GOT3 (cell line): ENCODE measurements at places on chromosomes 12 and 14.

GRCh38 chr12:74293689-74294131, 243.9 kb upstream of the ATXN7L3B start:
- DNase-seq, result no peak

- no peak for DNase-seq
Observed at GRCh38 chr14:20306079-20306423, 300 bp upstream of the TTC5 start.

DNA sequence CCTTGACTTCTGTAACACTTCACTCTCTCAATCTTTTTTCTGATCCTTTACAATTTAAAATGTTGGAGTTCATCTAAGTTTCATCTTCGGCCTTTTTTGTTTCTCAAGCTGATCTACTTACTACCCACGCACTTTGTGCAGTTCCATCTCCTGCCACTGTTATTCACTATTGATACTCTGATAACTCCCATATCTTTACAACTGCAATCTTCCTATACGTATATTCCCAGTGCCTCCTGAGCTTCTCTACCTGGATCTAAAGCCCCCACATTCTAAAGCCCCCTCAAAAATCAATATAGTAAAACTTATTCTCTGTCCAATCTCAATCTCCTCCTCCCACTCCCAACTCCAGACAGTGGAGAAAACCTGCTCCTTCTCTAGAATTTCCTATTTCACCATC, 5.9 kb downstream of the ATG2B start:
- DNase-seq, result no peak

- no peak for DNase-seq
Observed at GRCh38 chr12:93139028-93139665, 210.1 kb upstream of the EEA1 start.

DNA sequence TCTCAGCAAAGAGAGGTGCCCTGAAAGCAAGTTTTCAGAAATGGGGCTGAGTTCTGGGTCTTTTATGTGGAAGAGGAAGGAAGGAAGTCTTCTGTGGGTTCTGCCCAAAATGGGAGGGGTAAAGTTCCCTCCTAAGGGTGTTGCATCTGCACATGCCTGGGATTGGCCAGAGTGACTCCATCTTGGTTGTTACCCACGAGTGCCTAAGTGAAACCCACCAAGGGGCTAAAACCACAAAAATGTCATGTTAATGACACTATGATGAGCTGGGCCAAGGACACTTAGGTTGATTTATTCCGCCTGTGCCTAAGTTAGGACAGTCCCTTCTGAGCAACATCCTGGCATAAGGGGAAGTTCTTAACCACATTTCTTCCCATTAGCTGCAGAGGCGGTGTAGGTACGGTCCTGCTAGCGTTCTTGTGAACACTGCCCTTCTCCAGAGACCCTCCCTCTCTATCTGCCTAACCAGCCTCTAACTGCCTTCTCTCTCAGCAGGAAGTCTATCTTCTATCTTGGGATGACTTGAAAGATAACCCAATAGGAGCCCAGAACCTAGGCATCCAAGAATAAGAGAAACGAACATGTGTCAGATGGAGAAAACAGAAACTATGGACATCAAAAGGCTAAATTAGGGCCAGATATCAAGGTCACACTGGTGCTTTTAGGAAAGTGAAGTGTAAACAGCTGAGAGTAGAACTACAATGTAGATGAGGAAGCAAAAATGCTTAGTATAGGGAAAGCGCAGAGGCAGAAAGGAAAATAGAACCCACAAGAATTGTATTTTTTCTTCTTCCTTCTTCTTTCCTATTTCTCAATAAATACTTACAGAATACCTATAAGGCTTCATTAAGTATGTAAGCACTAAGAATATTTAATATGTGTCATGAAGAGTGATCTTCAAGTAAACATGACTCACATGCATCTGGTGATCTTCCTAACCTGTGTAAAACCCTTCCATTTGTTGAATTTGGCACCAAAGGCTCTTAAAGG, 104.2 kb upstream of the AMN1 start:
- DNase-seq, result no peak

GRCh38 chr12:94535510-94535921, 75.8 kb upstream of the CEP83 start:
- no peak for DNase-seq

DNA sequence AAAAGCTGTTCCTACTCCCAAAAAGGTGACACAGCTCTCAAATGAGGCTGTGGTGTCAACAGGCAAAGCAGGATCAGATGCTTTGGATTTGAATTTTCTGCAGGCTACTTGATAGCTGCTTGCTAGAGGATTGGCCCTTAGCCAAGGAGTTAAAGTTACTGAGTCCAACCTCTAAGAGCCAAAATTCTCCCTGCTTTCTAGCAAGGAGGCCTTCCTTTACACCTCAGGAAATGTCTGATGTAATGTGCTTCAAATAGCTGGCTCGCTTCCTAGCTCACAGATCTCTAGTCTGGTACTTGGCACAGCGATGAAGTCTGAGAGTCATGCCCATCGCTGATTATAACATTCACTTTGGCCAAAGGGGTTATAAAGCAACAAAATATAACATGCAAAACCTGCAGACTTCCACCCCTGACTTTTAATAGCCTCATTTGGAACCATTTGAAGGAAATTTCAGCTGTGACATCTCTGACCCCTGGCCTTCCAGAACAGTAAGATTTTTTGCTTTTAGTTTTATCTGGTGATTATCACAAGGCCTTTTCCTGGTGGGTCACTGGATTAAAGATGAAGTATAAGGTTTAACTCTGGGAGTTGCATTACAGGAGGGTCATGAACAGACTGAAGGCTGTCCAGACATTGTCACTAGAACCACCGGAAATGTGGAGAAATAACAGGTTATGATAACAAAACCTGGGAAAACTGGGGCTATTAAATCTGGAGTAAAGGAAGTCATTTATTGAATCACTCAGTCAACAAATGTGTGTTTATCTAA, 189.7 kb downstream of the EPS8 start:
- DNase-seq, result no peak

DNA sequence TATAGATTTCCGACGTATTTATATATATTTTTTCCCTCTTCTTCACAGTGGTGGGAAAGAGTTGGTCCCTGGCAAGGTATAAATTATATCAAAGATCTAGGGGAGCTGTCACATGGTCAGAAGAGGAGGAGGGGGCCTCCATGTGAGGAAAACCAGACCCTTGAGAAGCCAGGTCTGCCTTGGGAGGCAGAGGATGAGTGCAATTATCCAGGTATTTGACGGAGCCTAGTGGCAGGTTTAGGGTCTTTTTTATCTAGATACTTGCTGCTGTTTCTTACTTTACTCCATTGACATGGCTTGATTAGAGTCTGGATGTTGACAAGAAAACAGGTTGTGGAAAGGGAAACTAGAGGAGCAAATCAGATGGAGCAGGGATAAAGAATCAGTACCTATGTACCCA, 5.5 kb downstream of the COPZ1 start:
- no peak for DNase-seq

GRCh38 chr12:89665556-89665955, 43.1 kb downstream of the ATP2B1 start:
- DNase-seq, result no peak

DNA sequence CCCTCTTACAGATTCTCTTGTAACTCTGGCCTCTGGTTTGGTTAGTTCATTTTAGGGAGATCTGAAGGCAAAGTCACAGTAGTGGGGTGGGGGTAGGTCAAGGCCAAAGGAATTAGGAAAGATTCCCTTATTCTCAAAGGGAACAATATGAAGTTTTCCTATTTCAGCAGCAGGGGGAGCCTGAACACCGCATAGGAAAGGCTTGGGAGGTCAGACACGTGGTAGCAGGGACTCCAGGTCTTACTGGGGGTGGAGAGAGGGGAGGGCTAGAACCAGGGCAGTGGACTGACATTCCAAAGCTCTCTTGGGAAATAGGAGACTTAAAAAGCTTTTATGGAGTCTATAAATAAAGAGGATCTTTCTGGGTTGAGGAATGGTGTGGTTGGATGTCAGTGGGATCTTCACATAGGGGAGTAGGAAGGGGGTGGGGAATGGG, 1.3 kb downstream of the ZC3H10 start:
- no peak for DNase-seq

GRCh38 chr12:20150835-20151422, 217.4 kb upstream of the PDE3A start:
- no peak for DNase-seq

DNA sequence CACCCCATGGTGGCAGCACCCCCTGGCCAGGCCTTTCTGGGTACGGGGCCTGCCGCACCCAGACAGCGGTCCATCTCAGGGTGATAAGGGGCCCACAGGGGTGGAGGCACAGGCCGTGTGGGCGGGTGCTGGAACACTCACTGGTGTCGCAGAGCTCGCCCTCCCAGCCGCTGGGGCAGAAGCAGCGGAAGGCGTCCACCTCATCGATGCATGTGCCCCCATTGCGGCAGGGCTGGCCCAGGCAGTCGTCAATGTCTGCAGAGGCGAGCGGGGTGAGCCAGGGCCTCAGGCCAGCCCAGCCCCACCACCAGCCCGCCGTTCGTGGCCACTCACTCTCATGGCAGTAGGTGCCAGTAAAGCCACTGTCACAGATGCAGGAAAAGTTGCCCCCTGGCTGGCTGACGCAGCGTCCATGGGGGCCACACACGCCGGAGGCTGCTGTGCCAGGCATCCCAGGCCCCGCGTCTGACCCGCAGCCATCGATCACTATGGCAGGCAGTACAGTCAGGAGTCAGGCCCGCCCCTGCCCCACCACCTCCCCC, 19.9 kb downstream of the JAG2 start:
- DNase-seq, result no peak

GRCh38 chr14:35687335-35687939, 121.7 kb downstream of the RALGAPA1 start:
- DNase-seq, result no peak

- DNase-seq, result no peak
Observed at GRCh38 chr12:65899241-65899640, 75.0 kb downstream of the HMGA2 start.

GRCh38 chr12:98211909-98212695, 303.3 kb upstream of the TMPO start:
- no peak for DNase-seq

DNA sequence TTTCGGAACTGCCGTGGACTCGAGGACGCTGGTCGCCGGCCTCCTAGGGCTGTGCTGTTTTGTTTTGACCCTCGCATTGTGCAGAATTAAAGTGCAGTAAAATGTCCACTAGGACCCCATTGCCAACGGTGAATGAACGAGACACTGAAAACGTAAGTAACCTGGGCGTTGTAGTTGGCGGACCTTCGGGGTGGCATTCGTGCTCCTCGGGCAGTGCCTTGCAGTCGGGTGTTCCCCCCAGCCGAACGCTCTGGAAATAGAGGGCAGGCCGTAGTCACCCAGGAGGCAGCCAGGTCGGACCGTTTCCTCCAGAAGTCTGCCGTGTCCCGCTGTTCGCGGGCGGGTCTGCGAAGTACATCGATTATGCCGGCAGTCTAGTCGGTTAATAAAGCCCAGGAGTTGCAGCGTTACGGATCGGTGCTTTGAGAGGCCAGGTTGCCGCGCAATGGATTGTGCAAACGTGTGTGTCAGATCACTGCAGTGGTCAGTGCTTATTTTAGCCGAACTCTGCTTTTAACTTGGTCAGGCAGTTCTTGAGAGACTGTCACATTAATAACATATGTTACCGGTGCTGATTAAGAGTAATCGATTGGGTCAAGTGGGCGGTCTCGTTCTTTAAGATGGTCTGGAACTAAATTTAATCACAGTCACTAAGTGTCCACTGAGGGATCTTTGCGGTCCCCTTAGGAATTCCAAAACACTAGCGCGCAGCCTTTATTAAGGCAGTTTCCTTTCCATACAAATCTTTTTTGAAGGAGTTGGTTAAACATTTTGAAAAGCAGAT, 906 bp downstream of the MARK3 start:
- no peak for DNase-seq

DNA sequence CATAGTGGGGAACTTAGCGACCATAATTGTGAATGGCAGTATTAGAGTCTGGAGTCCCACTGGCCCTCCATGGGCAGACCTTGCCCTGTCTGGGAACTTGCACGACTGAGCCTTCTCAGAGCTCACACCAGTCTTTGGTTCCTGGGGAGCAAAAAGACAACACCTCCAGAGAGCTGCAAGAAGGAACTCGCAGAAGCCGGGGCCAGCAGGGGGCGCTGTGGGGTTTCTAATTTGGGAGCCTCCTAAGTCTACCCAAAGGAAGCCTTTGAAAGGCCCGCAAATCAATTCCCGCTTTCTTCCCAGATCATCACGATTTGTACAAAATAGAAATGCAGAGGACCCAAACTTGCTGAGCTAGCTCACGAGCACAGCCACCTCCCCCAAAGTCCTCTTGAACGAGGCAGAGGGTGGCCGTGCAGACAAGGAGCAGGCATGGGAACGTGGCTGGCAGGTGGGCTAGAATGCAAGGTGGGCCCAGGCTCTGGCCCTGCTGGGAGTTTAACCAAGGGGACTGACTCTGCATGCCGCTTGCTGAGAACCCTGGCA, 46.3 kb upstream of the FBXO21 start:
- no peak for DNase-seq

- no peak for DNase-seq
Observed at GRCh38 chr14:68685419-68686204, 107.3 kb downstream of the ZFP36L1 start.

DNA sequence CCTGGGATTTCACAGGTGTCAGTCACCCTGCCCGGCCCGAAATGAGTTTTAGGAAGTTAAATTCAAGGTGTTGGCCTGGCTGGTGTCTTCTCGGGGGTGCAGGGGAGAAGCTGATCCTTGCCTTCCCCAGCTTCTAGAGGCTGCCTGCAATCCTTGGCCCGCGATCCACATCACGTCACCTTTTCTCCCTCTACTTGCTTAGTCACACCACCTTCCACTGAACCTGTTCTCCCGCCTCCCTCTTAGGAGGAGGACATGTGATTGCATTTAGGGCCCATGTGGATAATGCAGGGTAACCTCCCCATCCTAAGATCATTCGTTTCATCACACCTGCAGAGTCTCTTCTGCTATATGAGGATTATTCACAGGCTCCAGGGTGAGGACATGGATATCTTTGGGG, 25.4 kb upstream of the ATXN2 start:
- DNase-seq, result no peak

- no peak for DNase-seq
Observed at GRCh38 chr14:89165189-89166181, 251.5 kb downstream of the FOXN3 start.

DNA sequence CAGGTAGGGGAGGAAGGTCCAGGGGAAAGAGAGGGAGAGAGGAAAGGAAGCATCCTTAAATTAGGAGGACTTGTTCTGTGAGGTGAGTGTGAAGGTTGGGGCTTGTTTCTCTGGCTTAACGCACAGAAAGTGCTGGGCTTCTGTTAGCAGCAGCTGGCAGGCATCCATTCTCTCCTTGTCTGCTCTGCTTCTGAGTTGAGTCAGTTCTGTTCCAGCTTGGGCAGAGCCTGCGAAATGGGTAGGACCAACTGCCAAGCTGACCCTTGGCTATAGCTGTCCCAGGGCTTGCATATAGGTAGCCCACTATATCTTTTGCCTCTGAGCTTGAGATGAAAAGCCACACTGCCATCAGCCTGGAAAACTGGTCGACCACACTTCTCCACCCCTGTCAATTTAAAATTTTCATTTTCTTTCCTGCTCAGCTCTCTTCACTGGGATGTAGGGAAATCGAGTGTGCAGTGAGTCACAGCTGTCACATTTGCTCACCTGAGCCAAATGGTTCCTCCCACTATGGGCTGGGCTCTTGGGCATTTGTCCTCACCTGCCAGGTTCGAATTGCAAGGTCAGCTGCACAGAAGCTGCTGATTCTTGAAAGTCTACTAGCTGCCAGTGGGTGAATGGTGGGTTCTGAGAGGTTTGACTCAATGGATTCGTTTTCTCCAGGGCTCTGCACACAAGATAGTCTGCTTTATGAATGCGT, 256.4 kb upstream of the PWP1 start:
- DNase-seq, result no peak
